ENCODE measurements at places on chromosomes 7 and 10.

- DNase-seq, result no peak
Measured at GRCh38 chr10:122259075-122259466, 12.0 kb upstream of the BTBD16 start.

DNA sequence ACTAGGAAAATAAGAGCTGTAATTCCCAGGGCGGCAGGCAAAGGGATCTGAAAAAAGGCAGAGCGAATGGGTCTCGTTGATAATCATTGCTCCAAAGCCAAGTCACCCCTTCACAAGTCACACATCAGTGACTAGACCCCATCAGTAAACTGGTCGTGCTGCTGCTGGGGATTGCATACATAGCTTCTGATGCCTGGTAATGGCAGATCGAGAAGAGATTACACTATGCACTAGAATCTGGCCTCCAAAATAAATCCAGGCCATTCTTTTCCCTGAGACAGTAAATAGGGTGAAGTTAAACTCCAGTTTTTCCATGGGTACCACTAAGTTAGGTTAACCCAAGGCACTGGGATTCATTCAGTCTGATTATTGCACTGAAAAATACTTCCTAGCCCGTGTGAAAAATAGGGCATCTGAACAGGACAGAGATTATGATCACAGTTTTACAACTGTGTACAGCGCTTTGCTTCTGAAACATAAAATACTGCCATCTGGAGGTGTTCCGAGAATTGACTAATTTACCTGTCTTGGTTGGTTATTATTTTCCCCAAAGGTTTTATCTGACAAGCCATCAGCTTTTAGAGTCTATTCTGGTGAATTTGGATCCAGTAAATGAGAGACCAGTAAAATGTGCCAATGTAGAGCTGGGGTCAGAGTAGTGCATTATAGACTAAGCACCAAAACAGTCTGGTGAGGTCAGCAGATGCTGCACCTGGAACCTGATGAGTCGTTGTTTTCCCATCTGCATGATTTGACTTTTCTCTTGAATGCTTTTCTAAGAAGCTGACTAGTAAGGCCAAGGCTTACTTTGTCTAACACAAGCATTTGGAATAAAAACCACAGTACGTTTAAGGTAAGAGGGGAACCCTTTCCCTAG is 82.9 kb upstream of the AFAP1L2 start:
- no peak for DNase-seq

DNA sequence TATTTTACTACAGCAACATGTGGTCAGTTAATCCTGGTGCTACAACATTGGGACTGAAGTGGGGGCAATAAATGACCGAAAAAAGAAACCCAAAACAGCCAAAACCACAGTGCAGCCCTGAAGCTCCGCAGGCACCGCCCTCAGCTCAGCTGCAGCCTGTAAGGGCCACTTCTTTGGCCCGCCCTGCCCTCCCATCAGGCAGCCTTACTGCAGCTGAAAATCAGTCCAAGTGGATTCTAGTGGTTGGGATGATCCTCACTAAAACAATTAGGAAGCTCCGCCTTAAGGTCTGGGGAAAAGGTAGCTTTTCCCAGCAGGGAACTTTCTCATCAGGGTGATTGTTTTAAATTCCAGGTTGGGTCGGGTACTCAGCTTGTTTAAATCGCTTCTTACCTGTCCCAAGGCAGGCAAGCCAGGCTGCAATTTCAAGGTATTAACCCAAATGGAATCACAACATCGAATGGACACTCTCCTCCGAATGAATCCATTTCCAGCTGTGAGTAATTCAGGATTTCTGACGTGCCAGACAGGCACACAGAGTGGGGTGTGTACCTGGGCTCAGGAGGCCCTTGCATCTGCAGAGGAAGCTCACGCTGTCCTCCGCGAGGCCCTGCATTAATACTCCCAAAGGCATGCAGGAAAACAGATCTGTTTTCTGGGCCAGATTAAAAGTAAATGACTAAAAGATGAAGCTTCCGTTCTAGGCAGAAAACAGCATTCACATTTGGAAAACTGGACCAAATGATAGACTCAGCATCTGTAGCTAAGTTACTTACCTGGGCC is 104.3 kb downstream of the CREB5 start:
- no peak for DNase-seq

DNA sequence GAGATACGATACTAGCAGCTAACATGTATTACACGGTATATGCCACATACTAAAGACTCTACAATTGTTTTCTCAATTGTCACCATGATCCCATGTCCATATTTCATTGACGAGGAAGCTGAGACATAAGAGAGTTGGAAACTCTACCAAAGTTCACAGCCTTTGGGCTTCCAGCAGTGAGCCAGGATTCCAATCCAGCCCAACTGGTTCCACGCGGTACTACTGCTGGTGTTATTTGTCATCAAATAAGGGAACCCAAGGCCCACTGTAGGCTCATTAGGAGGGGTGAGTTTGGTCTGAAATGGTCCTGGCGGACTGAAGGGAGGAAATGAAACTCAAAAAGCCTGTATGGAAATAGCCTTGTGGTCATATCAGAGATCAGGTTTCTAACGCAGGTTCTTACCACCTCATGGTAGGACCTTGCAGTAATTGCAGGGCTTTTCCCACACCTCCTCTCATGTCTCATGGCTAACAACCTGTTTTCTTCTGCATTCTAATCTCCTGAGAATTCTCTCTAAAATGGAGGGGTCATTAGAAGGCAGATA is 814.6 kb downstream of the LRMDA start:
- DNase-seq, result no peak

DNA sequence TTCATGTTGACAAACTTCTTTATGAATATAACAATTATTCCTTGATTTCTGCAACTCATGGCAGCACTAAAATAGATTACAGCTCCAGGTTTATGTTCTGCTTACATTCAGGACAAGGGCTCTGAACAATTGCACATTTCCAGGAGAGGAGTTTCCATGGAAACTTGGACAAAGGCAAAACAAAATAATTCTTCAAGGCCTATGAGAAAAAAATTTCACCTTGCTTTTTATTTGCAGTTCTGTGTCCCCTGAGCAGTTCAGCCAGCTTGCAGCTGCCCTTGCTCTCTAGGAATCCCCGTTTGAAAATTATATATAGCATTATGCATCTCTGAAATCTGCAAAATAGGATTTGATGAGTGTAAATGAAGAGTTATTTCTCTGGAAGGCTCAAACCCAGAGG is 71.7 kb downstream of the ARL4A start:
- DNase-seq, result no peak

DNA sequence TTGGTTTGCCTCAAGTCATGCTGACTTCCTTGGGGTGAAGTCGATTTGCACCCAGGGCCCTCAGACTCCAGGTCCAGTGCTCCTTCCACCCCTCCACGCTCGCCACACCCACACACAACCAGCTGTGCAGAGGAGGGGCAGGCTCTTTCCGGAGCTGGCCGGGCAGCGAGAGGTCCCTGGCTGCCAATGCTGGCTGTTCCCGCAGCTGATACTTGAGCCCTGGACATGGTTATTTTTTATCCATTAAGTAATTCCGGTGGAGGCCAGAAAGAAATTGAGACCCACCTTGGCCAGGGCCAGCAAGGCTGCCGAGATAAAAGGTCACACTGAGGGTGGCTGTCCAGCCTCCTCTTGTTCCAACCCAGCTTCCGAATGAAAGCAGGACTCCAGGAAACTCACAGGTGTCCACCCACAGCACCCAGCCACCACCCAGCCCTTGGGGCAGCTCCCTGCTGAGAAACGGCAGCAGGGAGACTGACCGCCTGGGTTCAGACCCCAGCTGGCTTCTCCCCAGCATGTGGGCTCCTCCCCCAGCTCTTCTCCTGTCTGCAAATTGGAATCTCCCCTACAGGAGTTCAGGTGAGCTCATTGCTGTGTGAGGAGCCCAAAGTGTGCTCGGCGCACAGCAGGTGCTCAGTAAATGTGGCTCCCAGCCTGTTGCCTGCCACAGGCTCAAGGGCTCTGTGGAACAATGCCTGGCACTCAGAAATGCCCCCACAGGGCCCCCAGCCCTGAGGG is 77.8 kb downstream of the PDGFA start:
- no peak for DNase-seq

DNA sequence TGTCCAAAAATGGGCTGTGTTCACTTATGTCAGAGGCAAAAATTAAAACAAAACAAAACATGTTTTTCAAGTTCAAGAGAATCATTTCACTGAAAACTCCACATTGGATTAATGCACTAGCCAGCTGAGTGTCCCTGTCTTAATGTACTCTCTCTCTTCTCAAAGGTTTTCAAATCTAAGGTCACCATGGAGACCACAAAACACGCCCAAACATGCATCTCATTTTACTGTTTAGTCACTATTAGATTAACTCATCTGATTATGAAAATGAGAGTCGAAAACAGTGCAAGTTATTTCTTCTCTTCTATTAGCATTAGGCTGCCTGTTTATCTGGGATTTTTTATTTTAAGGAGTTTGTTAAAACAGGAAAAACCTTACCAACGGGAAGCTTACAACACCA is 70.8 kb upstream of the ASAH2 start:
- DNase-seq, result no peak

GRCh38 chr10:26855186-26855585 is 5.6 kb downstream of the ABI1 start:
- no peak for DNase-seq

- no peak for DNase-seq
Measured at GRCh38 chr10:93379731-93380575, 102.2 kb downstream of the MYOF start.

- DNase-seq, result no peak
Measured at GRCh38 chr7:79855172-79855571, 279.5 kb upstream of the GNAI1 start.

- DNase-seq, result no peak
Measured at GRCh38 chr10:11245095-11245479, 227.4 kb downstream of the CELF2 start.

GRCh38 chr7:12584930-12585329 is 14.4 kb downstream of the SCIN start:
- DNase-seq, result no peak

GRCh38 chr10:67978749-67979148 is 94.3 kb downstream of the SIRT1 start:
- no peak for DNase-seq

- DNase-seq, result no peak
Measured at GRCh38 chr10:11335167-11335652, 276.2 kb downstream of the USP6NL start.

DNA sequence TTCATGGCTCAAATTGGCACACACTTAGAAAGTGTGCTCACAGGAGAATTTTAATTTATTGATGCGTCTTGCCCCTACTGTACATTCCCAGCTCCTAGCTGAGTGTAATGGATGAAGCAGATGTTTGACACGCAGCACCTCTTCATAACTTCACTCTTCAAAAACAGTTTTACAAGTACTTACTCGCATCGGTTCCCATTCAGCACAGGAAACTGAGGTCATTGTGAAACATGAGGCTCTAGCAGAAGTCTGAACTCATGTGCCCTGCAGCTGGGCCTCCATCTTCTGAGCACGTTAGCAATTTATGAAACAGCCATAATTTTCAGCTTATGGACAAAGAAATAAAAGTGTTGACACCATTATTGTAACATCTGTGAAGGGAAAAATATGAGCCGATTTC is 558.9 kb upstream of the MGMT start:
- no peak for DNase-seq

- no peak for DNase-seq
Measured at GRCh38 chr10:13654118-13654830, 67.5 kb downstream of the PRPF18 start.

DNA sequence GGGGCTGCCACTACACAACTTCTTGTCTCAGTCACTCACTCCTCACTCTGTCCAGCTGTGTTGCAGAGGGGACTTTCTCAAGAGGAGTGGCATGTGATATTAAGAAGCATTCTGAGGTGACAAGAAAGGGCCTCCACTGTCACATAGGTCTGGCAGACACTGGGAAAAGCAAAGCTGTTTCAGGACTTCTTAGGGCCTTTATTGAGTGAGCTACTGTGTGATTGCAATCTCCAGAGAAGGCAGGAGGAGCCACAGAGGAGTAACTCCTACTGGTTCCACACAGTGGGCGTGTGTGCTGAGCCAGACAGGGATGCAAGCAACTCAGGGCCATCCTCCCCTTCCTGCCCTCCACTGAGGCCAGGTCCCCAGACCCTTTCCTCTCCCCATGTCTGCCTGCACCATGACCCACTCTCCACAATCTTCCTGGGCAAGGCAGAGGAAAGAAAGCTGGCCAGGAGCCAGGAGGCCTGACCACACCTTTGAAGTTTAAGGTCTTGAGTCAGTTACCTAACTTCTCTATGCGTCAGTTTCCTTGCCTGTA is 262.0 kb upstream of the ZMIZ1 start:
- no peak for DNase-seq

- no peak for DNase-seq
Measured at GRCh38 chr7:100489824-100490223, 6.1 kb downstream of the NYAP1 start.
